ENCODE measurements at places on chromosomes 3 and 15.

DNA sequence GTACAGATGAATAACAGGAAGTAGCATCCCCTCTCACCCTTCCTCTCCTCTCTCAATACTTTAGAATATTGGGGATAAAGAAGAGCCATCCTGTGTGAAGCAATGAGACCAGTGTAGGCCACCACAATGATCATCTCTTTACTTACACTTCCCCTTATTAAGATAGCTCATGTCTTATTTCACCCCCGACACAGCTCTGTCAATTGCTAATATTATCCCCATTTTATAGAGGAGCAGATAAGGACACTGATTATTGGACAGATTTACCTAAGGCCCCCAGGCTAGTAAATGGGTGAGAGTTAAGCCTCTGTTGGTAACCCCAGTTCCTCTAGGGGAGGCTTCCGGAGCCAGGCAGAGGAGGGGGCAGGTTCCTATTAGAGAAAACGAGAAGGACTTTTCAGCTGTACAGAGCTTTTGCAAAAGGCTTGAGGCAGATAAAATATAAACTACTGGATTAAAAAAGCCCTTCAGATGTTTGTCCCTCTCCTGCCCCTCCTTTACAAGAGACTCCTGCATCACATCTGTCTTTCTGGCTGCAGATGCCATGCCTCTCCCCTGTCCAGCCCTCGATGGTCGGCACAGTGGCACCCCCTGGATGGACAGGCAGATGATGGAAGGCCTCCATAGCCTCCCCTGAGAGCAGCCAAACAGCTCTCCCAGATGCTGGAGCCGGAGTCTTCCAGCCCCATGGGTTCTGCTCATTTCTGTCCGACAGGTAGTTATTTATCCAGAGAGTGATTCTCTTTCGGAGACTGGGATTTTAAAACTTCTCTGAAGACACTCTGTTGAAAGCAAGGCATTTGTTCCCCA, 49.4 kb upstream of the LCTL start:
- DNase-seq = no peak

DNA sequence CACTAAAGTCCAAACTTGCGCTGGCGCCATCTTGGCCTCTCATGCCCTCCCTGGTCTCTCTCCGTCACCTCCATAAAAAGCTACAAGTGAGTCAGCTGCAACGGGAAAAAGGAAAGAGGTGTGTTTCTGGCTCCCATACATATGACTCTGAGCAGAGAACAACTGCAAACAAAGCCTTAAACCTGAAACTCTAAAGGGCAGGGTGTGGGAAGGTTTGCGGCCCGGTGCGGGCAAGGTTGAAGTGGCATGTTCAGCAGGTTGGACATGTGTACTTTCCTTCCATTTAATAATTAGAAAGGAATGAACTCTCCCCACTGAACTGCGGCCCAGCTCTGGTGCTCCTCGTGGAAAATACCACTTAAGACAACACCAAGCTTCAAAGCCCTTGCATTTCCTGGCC, 59.0 kb upstream of the PPARG start:
- DNase-seq = no peak

DNA sequence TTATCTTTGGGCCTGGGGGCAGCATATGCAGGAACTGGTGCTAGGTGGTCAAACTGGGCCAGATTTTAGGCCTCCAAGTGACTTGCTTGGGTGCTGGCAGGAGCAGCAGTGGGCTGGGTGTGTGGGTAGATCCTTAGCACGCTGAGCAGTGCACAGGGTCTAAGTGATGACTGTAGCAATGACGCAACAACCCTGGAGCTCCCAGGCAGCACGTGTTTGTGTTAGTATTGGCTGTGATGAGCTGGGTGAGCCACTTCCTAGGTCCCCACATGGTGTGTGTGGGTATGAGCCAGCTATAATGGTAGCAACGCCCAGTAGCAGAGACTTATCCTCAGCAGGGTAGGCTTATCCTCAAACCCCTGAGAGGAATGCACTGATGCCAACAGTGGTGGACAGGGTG, 570.6 kb upstream of the ROBO1 start:
- no peak for DNase-seq

GRCh38 chr3:41053220-41053619, 146.1 kb upstream of the CTNNB1 start:
- DNase-seq = no peak

GRCh38 chr15:55676507-55676906, 66.4 kb downstream of the PRTG start:
- no peak for DNase-seq

GRCh38 chr15:64493641-64494040, 33.3 kb downstream of the ZNF609 start:
- DNase-seq = peak; percentile 20

GRCh38 chr15:99719096-99719541, 14.1 kb downstream of the LYSMD4 start:
- peak; percentile 82 for DNase-seq

DNA sequence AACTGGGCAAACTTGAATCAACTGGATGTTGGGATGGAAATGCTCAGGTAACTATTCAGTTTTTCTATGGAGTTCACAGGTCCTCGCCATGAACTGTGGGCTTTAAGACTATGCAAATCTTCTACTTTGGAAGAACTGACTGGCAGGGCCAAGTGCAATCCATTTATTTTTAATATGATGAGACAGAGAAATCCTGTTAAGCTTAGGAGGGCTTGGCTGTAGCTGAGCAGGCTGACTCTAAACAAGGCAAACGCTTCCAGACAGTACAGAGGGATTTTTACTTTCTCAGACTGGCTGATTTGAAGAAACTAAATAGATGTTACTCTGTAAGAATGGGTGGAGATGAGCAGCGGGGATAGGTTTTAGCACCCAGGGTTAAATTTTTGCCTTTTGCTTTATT, 194.2 kb upstream of the ICE2 start:
- DNase-seq = no peak

GRCh38 chr3:194087995-194088855, 47.7 kb upstream of the HES1 start:
- peak; percentile 20 for DNase-seq

- no peak for DNase-seq
These were observed 32.4 kb upstream of the DYNC1LI1 start for GRCh38 chr3:32603064-32603463.

GRCh38 chr15:71939981-71940588, 129.7 kb downstream of the NR2E3 start:
- DNase-seq = no peak

GRCh38 chr3:72663429-72663828, 184.8 kb downstream of the SHQ1 start:
- DNase-seq = peak; percentile 76

DNA sequence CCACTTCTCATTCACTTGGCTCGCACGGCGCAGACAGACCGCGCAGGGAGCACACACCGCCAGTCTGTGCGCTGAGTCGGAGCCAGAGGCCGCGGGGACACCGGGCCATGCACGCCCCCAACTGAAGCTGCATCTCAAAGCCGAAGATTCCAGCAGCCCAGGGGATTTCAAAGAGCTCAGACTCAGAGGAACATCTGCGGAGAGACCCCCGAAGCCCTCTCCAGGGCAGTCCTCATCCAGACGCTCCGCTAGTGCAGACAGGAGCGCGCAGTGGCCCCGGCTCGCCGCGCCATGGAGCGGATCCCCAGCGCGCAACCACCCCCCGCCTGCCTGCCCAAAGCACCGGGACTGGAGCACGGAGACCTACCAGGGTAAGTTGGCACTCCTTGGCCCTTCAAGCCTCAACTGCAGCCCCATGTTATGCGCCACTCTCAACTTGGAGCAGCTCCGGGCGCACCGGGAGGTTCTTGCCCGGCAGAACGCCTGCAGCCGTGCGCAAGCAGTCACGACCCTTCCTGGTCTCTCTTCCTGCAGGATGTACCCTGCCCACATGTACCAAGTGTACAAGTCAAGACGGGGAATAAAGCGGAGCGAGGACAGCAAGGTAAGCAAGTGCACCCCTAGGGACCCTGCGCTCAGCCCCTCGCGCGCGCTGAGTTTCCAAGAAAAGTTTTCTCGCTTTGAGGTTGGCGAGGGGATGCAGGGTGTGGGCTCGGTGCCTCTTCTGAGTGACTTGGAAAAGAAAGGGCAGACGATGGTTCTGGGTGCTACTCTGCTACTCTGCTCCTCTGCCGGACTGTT, at the start of gene BHLHE40:
Gene BHLHE40, plus strand, starts transcription at position 10 of the 801 bp plus-strand sequence. Its CDS starts 282 bp downstream, at position 292.
- no peak for DNase-seq

DNA sequence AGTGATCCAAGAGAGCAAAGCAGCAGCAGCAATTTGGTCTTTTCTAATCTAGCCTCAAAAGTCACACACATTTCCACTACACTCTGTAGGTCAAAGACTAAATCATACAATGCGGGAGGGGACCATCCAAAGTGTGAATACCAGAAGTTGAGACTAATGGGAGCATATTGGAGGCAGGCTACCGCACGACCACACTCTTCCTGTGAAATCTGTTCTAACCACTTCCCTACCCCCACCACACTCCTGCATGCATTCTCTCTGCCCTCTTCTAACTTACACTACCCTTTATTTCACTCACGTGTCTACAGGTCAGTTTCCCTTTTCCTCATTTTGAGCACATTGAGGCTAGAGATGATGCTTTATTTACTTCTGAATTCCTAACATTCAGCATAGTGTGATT, 23.7 kb upstream of the PRTG start:
- DNase-seq = no peak

GRCh38 chr3:85567071-85567676, 608.4 kb downstream of the CADM2 start:
- DNase-seq = peak; percentile 2

GRCh38 chr15:82043130-82043673, 2.6 kb downstream of the MEX3B start:
- no peak for DNase-seq

DNA sequence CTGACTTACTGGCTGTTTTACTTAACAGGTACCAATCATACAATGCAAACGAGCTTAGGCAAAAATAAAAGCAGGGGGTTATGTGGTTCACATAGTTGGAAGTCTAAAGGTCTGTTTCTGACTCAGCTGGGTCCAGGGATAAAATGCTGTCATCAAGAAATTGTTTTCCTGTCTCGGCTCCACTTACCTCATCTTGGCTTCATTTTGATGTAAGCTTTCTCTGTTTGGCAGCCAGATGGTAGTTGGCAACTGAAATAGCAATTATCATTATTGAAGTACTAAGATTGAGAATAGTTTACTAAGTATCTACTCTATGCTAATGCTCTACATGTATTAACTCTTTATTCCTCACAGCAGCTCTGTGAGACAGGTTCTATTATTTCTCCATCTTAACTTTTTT, 36.8 kb upstream of the CNTN3 start:
- DNase-seq = peak; percentile 53

DNA sequence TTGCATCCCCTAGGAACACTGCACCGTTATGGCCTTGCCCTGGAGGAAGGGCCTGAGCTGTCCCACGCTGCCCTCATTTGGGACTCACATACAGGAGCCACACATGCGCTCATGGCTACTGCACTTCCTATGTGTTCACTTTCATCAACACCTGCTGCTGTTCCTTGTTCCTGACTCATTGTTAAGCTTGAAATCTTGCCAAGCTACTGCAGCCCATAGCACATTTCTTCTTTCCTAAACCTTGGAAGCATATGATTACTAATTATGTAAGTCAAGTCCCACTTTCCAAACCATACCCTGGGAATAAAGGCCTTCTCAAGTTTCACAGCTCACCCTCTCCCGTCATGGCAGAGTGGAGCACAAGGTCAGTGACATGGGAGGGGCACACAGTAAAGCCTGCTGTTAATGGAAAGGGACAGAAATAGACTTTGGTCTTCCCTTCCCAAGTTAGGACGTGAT, 307.9 kb downstream of the CLSTN2 start:
- no peak for DNase-seq

- peak; percentile 75 for DNase-seq
These were observed 26.2 kb downstream of the IFT80 start for GRCh38 chr3:160372780-160373179.

GRCh38 chr15:39898317-39898716, 21.7 kb downstream of the GPR176 start:
- no peak for DNase-seq

GRCh38 chr3:108420926-108421325, 89.5 kb downstream of the MYH15 start:
- peak; percentile 72 for DNase-seq

DNA sequence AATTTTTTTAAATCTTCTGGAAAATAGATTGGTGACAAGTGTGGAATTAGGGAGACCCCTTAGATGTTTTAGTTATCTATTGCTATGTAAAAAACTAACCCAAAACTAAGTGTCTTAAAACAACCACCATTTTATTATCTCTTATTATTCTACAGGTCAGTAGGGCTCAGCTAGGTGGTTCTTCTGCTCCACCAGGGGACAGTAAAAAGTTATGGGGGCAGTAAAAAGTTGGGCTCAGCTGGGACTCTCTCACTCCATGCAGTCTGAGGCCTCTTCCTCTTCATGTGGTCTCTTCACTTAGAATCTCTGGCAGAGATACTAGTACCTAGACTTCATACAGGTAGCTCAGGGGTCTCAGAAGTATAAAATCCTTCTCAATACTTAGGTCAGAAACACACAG, 18.0 kb upstream of the DIS3L start:
- no peak for DNase-seq

GRCh38 chr3:120659285-120659684, 22.8 kb downstream of the HGD start:
- DNase-seq = no peak

DNA sequence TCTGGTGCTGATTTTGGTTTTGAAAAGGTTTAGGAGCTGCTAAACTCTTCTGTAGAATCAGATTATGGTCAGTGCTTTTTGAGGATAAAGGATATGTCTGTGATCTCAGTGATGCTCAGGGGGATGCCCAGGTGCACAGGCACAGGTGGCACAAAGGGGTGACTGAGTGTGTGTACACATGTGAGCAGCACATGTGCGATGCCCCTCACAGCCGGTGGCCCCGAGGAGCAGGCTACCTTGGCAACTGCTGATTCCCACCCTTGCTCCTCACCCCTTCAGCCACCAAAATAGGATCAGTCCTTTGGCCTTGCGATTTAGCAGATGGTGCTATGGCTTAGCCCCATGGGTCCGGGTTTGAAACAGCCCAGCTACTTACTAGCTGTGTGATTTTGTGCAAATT, 51.1 kb downstream of the POMGNT2 start:
- DNase-seq = no peak

DNA sequence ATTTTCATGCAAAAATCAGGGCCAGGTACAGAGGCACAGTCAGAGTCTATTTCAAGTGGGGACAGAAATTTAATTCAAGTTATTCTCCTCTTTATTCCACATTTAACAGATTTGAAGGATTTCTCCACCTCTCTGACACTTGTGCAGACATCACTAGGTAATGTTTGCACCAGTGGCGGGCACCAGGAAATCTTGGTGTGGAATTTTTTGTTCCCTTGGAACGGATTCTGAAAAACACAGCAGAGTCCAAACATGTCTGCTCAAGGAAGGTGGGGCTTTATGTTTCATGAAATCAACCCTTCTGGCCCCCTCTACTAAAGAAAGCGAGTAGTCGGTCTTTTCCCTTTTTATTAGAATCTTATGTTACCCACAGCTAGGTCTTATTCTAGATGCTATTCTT, 271.2 kb upstream of the MDFIC2 start:
- no peak for DNase-seq

DNA sequence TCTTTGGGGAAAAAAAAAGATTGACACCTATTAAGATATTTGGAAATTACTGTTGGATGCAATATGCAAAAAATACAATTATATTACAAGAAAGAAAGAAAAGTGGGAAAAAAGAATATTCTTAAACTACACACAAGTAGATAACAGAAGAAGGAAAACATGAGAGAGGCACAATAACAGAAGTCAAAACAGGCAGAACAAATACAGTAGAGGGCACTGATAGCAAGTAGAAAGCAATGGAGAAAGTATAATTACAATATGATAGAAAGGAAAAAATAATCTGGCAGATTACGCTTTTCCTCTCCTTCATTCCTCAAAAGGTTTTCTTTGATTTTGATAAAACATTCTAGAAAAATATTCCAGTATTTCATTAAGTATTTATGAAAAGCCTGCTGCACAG, 72.1 kb downstream of the ADAM10 start:
- no peak for DNase-seq

- peak; percentile 41 for DNase-seq
These were observed 80.1 kb downstream of the AQR start for GRCh38 chr15:34889476-34889875.

- DNase-seq = no peak
These were observed 3.7 kb upstream of the TXNRD3 start for GRCh38 chr3:126658584-126658983.
